ENCODE measurements at places on chromosomes 1 and 21. TPM values are rescaled to one million over a fixed set of nuclear protein-coding genes. Genes with fewer than 3 reads are reported as not detected.

The CASQ2 gene
- total RNA-seq, result not detected

The XCL1 gene
- total RNA-seq, result not detected

The OR2W3 gene
- total RNA-seq, result not detected

The PDZK1IP1 gene
- not detected for total RNA-seq

The OR6N1 gene
- 0.16 TPM for total RNA-seq

The KRTAP10-8 gene
- total RNA-seq, result not detected

The TRIM58 gene
- 0.09 TPM for total RNA-seq

The RAB3B gene
- total RNA-seq, result 63.4 TPM

The CORT gene
- 0.36 TPM for total RNA-seq

The RCSD1 gene
- total RNA-seq, result 0.57 TPM

The TACSTD2 gene
- 0.36 TPM for total RNA-seq

The HNRNPU gene
- total RNA-seq, result 773 TPM

The CR1L gene
- total RNA-seq, result not detected

The ALPL gene
- 1.1 TPM for total RNA-seq

The CLDN17 gene
- total RNA-seq, result not detected

The GCSAML gene
- not detected for total RNA-seq

The TMEM82 gene
- total RNA-seq, result not detected

Data from fibroblast of the aortic adventitia (primary cell).